ENCODE measurements at places on chromosomes 11 and 22.

DNA sequence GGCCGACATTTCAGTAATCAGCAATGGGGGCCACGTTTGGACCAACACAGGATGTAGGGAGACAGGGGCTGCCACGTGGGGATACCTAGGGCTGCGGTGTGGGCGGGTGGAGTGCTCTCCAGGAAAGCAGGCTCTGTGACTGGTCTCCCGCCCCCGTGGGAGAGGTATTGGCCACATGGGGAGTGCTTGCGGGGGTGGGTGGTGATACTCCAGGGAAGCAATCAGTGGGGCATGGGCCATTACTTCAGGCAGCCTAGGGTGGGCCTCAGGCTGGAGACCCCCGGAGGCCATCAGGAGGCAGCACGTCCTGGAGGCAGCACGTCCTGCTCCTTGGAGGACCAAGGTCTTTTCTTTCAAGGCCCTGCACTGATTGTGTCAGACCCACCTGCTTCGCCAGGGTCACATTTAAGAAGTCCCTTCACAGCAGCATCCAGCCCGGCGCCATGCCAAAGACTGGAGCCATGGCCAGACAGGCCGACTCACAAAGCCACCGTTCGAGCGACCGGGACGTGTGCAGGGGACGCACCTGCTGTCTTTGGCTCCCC is 3.0 kb upstream of the MUC2 start:
- no peak for DNase-seq

DNA sequence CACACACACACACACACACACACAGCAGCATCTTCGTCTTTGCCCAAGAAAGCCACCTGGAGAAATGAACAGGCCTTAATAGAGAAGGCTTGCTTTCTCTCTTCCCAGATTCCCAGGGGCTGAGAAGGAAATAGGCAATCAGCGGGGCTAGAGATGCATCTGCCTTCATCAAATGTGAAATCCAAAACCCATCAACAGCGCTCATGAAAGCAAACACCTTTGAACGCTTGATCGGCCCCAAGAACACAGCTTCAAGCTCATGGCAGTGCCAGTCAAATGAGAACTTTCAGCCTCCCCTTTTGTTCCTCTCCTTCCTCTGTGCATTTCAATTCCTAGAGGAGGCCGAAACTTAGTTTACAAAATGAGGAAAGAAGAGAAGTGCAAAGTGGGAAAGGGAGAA is 122.7 kb downstream of the EFCAB6 start:
- no peak for DNase-seq

- no peak for DNase-seq
Observed at GRCh38 chr11:46264976-46265375, 12.5 kb upstream of the CREB3L1 start.

DNA sequence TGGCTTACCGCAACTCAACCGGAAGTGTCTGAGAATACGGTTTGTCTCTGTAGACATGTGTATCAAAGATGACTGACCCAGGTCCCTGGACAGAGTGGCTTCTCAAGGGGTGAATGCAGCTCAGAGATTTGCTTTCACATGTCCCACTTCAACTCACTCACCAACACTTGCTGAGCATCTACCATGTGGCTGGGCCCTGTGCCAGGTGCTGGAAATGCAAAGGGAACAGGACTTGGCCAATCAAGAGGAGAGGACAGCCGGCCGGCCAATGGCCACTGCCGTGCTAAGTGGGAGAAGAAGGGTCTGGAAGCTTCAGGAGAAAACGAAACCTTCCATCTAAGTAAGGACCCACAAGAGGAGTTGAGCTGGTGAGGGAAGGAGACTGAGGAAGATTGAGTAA is 151.3 kb downstream of the CEP164 start:
- DNase-seq, result no peak

DNA sequence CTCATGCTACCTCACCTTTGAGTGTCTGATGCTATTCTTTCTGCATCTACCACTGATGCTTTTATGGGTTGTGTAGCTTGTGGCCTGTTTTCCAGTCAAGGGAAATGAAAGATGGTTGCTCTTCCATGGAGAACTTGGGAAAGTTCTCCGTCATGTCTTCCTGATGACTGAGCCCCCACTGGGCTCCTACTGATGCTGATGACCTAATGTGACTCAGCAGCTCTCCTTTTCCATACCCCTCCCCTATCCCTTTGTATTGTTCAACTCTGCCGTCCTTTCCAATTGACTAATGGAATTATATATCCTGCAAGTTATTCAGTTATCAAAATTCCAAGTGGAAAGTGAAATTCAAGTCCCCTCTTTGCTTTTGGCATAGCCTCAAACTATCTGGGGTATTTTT is 44.7 kb downstream of the REXO2 start:
- no peak for DNase-seq
